ENCODE measurements at places on chromosomes 12 and 14.

GRCh38 chr14:64726585-64726890 lies 22.3 kb downstream of the PLEKHG3 start:
- no peak for DNase-seq

- DNase-seq, result no peak
These were observed 155.2 kb downstream of the SLC38A4 start for GRCh38 chr12:46670636-46671035.

GRCh38 chr12:16344269-16344668 lies 3.2 kb upstream of the MGST1 start:
- DNase-seq, result no peak

- peak; percentile 92 for DNase-seq
These were observed 31.2 kb downstream of the TC2N start for GRCh38 chr14:91835920-91836843.

DNA sequence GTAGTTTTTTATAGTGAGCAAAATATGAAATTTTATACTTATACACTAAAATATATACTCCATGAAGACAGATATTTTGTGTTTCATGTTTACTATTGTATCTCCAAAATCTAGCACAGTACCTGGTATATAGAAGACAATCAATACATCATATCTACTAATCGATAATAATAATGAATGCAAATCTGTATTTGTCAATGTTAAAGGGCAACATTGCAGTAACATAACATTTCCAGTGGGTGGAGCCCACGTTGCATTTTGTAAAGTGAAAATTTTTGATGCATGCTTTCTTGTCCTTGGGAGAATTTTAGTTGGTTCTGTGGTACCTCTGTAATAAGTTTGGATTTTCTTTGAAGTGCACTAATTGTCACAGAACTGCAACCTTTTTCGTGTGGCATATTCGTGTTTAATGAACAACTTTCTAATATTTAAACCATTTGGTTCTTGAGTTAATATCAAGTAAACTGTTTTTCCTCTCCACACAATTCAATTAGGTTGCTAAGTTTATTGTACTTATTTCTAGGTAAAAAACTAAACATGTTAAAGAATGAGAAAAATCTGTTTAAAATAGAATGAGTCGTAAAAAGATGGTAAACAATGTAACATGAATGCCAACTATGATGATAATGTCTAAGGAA lies 47.4 kb downstream of the AVPR1A start:
- no peak for DNase-seq

- DNase-seq, result no peak
These were observed 68.2 kb downstream of the ATP23 start for GRCh38 chr12:58009405-58010195.

DNA sequence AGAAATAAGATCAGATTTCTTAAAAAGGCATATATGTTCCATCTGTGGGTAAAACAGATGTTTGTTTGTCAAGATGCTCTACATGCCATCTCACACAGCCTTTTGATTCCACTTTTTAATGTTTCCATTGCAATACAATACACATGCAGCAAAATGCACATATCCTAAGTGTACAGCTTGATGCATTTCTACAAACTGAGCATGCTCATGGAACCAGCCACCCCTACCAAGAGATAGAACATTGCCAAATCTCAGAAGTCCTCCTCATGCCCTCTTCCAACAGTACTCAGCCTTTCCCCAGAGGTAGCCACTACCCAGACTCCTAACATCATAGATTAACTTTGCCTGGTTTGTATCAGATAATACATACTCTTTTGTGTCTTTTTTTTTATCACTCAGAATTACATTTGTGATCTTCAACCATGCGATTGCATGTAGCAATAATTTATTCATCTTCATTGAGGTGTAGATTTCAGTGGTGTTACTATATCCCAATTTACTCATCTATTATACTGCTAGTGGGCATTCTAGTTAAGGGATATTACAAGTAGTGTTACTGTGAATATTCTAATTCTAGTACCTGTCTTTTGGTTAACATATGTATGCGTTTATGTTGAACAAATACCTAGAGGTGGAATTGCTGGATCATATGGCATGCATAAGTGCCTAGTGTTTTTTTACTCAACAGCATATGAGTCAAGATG lies 3.3 kb downstream of the GPR65 start:
- DNase-seq, result no peak

- DNase-seq, result no peak
These were observed 8.3 kb downstream of the ABHD4 start for GRCh38 chr14:22606380-22606779.

GRCh38 chr12:11780521-11781101 lies 131.1 kb downstream of the ETV6 start:
- DNase-seq, result no peak

Data from testis (tissue), 5 donors.